ENCODE measurements at places on chromosomes 2 and 18. TPM values are rescaled to one million over a fixed set of nuclear protein-coding genes. Genes with fewer than 3 reads are reported as not detected.
A peak's percentile ranks its signal among the peaks of the same experiment; 100 is the strongest.

DNA sequence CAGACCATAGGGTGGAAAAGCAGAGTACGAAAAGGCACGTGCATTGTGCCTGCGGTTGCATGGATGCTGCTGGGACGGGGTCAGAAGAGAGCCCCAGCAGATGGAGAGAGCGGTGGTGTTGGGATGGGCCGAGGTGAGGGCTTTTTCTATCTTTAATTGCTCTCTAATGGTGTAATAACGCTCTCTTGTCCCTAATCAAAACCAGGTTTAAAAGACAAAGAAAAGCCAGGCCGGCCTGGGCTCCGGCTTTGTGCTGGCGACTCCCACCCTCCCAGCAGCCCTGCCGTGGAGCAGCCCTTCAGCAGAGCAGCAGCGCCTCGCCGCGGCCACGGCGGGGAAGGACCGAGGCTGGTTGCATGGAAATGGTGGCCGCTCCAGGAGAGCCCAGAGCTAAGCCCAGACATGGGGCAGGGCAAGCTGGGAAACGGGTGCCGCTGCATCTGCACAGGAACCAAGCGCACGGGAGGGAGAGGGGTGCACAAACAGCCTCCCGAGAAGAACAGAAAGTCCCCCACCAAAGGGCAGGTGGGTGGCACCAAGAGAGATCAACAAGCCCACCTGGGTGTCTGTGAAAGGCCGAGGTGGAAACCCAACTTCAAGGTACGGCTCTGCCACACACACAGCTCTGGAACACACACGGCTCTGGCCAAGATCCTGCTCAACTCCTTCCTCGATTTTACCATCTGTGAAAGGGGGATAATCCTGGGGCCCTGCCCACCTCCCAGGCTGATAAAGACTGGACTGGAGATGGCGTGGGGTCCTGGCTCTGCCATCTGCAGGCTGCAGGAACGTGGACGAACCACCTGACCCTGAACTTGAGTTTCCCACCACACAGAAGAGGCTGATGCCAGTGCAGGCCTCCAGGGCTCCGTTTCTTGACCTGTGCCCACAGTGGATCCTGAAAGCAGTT is 15.0 kb downstream of the HS1BP3 start:
- peak; percentile 96 for DNase-seq

DNA sequence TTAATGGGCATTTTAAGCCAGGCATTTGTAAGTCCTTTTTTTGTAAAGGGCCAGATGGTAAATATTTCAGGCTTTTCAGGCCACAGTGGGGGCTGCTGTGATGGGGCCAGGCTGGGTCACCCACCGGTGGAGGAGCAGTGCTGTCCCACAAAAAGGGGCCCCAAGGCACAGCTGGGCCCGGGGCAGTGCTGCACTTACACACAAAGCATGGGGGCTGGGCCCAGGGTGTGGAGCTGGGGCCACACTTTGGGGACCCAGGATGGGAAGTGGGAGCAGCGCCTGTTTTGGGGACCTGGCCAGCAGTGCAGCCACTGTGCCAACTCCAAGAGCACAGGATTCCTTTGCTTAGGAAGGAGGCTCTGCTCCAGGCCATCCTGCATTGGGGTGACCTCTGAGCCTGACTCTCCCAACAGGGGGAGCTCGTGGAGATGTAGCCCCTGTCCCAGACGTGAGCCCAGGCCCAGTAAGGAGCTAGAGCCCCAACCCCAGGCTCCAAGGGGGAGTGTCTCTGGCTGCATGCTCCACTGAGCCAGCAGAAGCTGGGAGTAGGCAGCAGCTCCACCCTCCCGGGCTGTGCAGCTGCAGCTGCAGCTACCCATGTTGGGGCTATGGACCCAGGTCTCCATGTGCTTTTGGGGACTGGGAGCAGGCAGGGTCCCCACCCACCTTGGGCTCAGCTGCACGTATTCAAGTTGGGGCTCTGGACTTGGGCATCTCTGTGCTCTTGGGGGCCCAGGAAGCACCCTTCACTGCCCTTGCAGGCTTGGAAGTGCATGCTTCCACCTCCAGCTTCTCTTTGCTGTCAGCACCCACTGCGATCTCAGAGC is 1036.5 kb upstream of the CNTNAP5 start:
- DNase-seq: peak; percentile 59

DNA sequence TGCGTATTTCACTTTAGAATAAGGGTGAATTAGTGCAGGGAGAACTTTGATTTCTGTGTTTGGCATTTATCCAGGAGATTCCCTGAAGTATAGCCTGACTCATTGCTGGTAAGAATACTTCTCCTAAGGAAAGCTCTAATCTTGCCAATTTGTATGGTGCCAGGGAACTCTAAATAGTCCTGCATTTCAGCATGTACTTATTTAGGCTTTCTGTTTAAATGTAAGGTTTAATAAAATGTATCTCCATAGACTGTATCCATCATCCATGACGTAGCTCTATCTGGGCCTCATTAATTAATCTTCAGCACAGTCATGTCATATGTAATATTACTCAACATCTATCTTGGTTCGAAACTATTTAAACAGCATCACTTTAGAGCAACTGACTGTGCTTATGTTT is 127.7 kb downstream of the DOK6 start:
- DNase-seq: no peak

L3MBTL4 gene
- 4.2 TPM for total RNA-seq

DNA sequence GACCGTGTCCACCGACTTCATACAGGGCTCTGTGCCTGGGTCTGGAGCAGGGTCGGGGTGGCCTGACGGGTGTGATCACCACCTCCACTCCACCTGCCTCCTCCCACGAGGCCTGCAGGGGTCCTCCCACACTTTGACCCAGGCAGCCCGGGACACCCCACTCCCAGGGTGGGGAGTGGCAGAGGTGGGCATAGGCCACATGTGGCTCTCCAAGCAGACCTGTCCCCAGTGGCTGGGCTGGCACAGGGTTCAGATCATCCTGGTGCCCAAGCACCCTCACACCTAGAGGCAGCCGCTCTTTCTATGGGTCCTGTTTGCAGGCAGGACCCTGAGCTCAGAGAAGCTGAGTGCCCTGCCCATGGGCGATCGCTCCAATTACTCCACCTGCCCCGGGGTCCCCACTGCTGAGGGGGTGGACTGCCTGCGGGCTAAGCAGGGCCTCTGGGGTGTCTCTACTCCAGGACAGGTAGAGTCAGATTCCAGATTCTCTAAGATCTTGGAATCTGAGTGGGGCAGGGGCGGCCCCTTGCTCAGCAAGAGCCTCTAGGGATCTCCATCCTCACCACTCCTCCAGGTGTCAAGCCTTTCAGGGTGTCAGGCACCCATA is 1.4 kb downstream of the NEURL3 start:
- no peak for DNase-seq

DNA sequence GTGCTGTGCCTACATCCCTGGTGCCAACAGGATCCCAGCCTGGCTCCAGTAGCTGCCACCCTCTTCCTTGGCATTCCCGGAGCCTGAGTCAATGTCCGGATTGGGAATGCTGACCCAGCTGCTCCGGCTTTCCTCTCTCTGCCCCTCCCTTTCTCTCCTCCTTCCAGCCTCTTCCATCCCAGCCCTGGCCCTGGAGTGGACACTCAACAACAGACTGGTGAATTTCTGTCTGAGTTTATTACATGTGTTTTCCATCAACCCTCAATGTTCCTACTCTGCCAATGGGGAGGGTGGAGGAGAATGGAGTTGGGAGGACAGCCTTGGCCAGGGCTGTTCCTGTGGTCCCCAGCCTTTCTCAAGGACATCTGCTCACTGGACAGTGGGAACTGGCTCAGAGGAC is 917 bp upstream of the PRKAG3 start:
- peak; percentile 88 for DNase-seq

TDRD15 gene
- total RNA-seq: 0.15 TPM

- DNase-seq: no peak
Measured at GRCh38 chr2:190984595-190984994, 29.4 kb downstream of the STAT1 start.

DNA sequence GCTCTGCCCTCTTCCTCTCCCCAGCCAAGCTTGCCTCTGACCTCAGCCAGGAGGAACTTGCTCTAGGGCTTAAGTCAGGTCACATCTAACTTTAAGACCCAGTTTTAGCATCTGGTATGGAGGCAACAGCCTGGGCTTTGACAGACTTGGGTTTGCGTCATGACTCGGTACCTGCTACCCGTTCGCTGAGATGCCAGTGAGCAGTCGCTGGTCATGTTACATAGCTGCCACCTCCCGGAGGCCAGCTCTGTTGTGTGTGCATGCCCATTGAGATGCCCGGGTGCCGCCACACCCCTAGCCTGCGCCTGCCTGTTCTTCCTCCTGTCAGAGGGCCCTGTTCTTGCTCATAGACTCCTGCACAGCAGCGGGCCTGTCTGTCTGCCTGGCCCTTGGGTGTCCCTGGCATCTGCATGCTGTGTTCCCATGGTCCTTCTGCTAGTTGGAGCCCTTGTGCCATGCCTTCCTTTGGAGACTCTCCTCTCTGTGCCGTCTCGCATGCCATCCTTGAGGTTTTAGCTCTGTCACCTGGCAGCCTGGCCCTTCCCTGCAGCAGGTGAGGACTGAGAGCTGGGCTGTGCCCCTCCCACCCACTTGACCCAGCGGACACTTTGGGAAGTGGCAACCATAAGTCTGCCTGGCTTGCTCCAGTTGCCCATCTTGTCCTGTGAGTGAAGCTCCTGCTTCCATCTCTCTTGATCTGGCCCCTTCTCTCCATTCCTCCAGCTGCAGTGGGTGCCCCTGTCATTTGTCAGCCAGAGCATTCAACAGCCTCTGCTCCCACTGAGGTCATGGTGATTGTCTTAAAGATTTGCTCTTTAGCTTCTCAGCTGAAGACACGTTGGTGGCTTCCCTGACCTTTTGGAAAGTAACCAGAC is 24.9 kb downstream of the ASAP2 start:
- no peak for DNase-seq

ST6GAL2 gene
- 49.1 TPM for total RNA-seq

CYTIP gene
- 10.0 TPM for total RNA-seq

- no peak for DNase-seq
Measured at GRCh38 chr18:22282311-22283115, 113.1 kb downstream of the GATA6 start.

DNA sequence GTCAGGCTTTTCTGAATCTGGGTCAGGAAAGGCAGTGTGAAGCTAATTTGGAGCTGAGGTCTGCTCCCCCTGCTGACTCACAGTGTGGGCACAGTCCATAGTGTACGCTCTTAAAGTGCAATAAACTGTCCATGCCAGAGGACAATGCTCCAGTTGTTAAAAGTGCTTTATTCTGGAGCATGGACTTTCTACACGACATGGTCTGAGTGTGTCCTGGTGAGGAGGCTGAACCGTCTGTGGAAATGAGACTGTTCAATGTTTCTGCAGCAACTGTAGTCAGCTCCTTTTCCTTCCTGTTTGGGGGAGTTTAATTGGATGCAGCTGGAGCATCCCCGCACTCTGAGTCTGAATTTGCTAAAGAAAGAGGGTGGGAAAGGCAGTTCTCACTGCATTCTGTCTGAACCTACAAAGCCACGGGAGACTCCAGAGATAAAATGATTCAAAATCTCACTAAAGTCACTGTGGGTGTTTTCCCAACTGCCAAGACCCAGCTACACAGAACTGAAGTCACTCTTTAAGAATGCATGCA is 110.2 kb upstream of the TRIB2 start:
- DNase-seq: no peak

SLC4A1AP gene
- 17.8 TPM for total RNA-seq

DNA sequence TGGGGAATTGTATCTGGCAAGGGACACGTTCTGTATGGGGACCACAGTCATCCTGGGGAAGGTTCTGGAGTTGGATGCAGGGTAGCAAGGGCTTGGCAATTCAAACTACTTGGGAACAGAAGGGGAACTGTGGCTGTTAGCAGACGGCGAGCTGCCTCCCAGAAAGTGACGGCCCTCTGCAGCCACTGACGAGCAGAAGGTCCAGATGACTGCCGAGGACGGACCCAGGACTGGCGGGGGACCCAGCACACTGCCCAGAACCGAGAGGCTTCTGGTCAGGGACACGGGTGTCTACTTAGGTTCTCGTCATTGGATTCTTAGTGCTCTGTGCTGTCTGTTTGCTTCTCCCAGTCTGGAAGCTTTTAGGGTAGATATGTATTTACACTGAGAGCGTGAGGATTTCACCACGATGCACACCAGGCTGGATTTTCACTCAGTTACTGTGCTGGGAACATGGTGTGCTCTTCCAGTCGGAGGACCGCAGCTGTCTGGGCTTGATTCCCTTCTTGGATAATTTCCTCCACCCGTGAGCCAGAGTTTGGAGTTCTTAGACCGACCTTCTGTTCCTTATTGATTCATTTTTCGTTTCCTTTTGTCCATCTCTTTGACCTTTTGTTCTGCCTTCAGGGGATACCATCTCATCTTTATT is 13.4 kb downstream of the GPR35 start:
- DNase-seq: peak; percentile 72

DNA sequence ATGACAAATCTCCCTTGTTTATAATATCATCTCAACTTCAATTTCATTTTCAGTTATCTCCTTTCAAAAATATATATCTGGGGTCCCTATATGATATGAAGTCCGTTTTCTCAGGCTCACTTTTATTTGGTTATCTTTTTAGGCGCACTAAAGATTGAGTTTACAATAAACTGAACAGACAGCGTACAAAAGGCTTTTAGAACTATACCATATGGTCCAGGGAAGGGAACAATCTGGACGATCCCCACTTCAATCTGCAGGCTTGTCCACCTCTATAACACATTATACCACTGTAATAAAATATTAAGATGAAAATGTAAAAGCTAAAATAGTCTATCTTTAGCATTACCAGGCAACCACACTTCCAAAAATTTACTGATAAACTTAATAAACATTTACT is 289.9 kb downstream of the ZEB2 start:
- DNase-seq: no peak
